Stomach (tissue), 19 donors: ENCODE measurements at places on chromosomes 6 and 20.

DNA sequence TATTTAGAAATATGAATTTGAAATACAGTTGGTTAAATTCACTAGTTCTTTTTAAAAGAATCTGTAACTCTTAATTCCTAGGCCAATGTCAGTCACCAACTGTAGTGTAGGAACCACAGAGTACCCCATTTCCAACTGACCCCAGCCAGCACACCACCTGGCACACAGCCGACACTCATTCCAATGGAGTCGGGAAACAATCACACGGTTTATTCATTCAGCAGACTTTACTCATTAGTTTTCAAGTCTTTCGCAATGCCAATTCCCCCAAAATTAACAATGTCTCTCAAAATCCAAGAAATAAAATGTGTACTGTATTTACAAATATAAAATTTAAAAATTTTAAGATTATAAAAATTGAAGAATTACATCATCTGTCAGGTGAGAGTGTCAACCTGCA lies 13.5 kb downstream of the ARG1 start:
- peaks cover 99% of the 10 kb centered on the region for H3K36me3 ChIP-seq
- no peak overlapping the region for H3K4me3 ChIP-seq
- H3K27ac ChIP-seq = no peak overlapping the region
- no peaks in the 10 kb centered on the region for H3K27me3 ChIP-seq
- DNase-seq = no peak

- no peak overlapping the region for H3K4me3 ChIP-seq
- no peaks in the 10 kb centered on the region for H3K27me3 ChIP-seq
- H3K36me3 ChIP-seq = no peaks in the 10 kb centered on the region
These were observed 97.8 kb upstream of the JAG1 start for GRCh38 chr20:10771435-10772140.

- H3K36me3 ChIP-seq = peaks cover 39% of the 10 kb centered on the region
- H3K27me3 ChIP-seq = no peaks in the 10 kb centered on the region
- peak overlapping the region; percentile 7 for H3K27ac ChIP-seq
- H3K4me3 ChIP-seq = no peak overlapping the region
- DNase-seq = no peak
These were observed 185 bp upstream of the TNFRSF6B start for GRCh38 chr20:63696306-63696627.

DNA sequence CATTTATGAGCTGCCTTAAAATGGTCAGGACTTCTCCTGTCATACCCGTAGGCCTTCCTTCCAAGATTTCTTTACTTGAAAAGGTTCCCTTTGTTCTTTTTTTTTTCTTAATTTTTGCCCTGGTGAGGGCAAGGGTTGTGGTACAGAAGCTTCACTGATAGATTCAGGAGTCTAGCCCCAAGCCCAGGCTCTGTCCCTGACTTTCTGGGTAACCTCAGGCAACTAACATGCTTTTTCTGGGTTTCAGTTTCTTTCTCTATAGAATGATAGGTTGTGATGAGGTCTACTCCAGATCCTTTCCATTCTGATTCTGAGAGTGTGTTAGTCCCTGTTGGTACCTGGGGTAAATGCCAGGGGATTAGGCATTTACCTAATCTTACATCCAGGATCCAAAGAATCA lies 21.2 kb downstream of the SNPH start:
- no peak for DNase-seq
- no peak overlapping the region for H3K4me3 ChIP-seq

DNA sequence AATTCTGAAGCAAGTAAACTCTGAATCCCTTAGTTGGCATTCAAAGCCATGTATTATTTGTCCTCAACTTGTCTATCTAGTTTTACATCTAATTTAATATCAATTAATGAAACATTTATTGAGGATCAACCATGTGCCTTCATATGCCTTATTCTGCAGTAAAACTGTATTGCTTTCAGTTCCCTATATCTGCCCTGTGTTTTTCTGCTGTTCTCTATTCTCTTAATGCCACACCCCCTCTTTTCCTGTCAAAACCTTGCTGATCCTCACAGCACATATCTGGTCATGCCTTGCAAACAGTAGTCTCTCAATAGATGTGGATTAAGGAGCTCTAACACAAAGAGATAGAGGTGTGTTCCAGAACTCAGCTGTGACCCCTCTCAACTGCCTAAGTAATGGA lies 2.0 kb downstream of the FIG4 start:
- no peak for DNase-seq
- no peak overlapping the region for H3K27ac ChIP-seq
- H3K4me3 ChIP-seq = no peak overlapping the region
- H3K27me3 ChIP-seq = no peaks in the 10 kb centered on the region
- H3K36me3 ChIP-seq = no peaks in the 10 kb centered on the region
- H3K4me1 ChIP-seq = peaks cover 35% of the 10 kb centered on the region

GRCh38 chr6:51477711-51478311 lies 609.6 kb downstream of the PKHD1 start:
- H3K27ac ChIP-seq = no peak overlapping the region
- DNase-seq = no peak
- no peaks in the 10 kb centered on the region for H3K27me3 ChIP-seq
- H3K4me3 ChIP-seq = no peak overlapping the region

- peak overlapping the region; percentile 82 for H3K27ac ChIP-seq
- H3K4me3 ChIP-seq = no peak overlapping the region
- no peaks in the 10 kb centered on the region for H3K4me1 ChIP-seq
- DNase-seq = no peak
- H3K27me3 ChIP-seq = no peaks in the 10 kb centered on the region
- no peaks in the 10 kb centered on the region for H3K36me3 ChIP-seq
These were observed 83.1 kb downstream of the CAP2 start for GRCh38 chr6:17476511-17476910.

GRCh38 chr6:157789861-157790260 lies 33.2 kb upstream of the SNX9 start:
- no peak for DNase-seq
- no peak overlapping the region for H3K27ac ChIP-seq
- H3K36me3 ChIP-seq = no peaks in the 10 kb centered on the region
- no peaks in the 10 kb centered on the region for H3K4me1 ChIP-seq
- no peaks in the 10 kb centered on the region for H3K27me3 ChIP-seq

- H3K27ac ChIP-seq = peak overlapping the region; percentile 33
- no peaks in the 10 kb centered on the region for H3K36me3 ChIP-seq
- DNase-seq = no peak
- no peak overlapping the region for H3K4me3 ChIP-seq
These were observed 39.2 kb upstream of the NHSL1 start for GRCh38 chr6:138538390-138539031.

- no peaks in the 10 kb centered on the region for H3K36me3 ChIP-seq
- no peak overlapping the region for H3K4me3 ChIP-seq
- H3K27ac ChIP-seq = no peak overlapping the region
- peaks cover 4% of the 10 kb centered on the region for H3K4me1 ChIP-seq
- DNase-seq = no peak
These were observed 18.8 kb downstream of the EYA2 start for GRCh38 chr20:46913329-46914044.

DNA sequence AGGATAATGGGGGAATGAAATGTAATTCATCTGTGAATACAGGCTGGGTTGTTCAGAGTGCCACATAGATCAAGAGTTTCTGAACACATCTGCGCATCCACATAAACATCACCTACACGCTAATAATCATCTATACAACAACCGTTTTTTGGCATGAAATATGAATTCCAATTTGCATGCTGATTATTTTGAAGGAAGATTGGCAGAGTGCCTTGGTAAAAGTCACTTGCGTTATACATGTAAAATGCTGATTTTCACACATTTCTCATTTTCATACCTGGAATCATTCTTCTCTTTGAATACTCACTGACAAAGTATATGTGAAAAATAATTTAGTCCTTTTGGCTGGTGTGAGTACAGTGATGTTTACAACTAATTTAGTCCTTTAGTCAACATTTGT lies 17.7 kb downstream of the COL9A1 start:
- no peaks in the 10 kb centered on the region for H3K36me3 ChIP-seq
- H3K27ac ChIP-seq = no peak overlapping the region
- H3K27me3 ChIP-seq = no peaks in the 10 kb centered on the region
- H3K4me1 ChIP-seq = peaks cover 25% of the 10 kb centered on the region

DNA sequence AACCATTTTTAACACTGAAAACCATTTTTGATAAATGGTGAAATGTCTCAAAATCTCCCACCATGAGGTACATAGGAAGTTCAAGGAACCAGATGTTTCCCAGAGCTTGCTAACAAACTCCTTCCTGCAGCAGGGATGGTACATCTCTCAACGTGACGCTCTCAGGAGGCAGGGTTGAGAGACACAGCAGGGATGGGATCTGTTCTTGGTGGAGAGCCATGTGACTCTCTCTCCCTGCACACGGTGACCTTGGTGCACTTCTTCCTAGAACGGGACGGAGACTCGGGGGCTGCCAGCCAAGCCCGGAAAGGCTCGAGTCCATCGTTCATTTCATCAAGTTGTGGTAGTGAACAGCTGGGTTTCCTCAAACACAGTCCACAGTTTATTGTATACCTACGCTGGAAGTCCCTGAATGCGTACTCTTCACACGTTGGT lies 94.2 kb downstream of the FAM50B start:
- H3K4me3 ChIP-seq = no peak overlapping the region
- H3K27me3 ChIP-seq = no peaks in the 10 kb centered on the region
- no peaks in the 10 kb centered on the region for H3K4me1 ChIP-seq
- H3K36me3 ChIP-seq = no peaks in the 10 kb centered on the region
- DNase-seq = no peak
- H3K27ac ChIP-seq = no peak overlapping the region

DNA sequence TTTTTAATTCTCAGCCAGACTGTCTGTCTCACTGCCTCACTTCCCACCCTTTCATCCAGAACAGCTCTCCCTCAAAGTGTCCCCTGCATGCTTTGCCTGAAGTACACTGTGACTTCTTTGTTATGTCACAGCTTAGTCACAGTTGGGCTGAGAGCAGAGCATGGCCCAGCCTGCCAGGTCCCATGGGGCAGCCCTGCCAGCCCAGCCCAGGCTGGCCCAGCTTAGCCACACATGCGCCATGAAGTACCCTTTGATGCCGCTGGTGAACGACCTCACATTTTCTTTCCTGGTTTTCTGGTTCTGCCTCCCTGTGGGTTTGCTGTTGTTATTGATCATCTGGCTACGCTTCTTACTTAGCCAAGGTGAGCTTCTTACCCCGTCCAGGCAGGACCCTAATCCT lies at the start of gene ADIG:
Gene ADIG, plus strand, starts transcription at position 185 of the 400 bp plus-strand sequence. Its CDS starts 54 bp downstream, at position 239.
- peaks cover 23% of the 10 kb centered on the region for H3K36me3 ChIP-seq
- H3K27me3 ChIP-seq = peaks cover 22% of the 10 kb centered on the region
- H3K4me1 ChIP-seq = no peaks in the 10 kb centered on the region
- H3K27ac ChIP-seq = no peak within 1 kb of the TSS

DNA sequence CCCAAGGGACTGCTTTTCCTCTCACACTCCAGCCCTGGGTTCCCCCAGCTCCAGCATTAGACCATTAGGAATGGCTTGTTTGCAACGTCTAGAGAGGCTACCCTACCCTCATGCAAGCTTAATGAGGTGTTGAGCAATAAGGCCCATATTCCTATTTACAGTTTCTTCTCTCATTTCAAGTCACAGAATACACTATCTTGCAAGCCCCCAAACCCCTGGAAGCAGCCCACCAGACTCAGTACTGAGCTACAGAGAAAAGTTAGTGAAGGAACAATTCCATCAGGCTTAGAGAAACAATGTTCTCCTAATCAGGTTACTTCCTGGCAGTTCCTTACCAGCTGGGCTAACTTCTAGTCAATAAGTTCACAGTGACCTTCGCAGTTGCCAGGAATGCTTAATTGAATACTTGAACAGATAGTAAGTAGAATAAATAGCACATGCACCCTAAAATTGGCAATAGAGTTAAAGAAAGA lies 606.5 kb upstream of the NOX3 start:
- H3K4me3 ChIP-seq = no peak overlapping the region
- H3K4me1 ChIP-seq = no peaks in the 10 kb centered on the region
- H3K27ac ChIP-seq = no peak overlapping the region
- no peak for DNase-seq
- no peaks in the 10 kb centered on the region for H3K36me3 ChIP-seq

DNA sequence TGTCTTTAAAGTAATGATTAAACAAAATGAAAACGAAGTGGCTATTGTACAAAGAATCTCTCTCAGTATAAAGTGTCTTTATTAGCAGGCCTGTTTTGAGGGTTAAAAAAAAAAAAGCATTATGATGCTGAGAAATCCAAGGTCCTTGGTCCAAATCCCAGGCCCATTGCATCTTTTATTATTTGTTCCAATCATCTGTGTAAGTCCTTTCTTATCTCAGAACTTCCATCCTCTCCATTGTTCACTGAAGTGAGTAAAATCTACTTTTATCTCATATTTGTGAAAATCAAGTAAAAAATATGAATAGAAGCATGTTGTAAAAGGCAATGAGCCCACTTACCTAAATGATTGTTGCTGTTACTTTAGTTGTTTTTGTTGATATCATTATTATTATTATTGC lies 499.1 kb upstream of the JAG1 start:
- no peak overlapping the region for H3K27ac ChIP-seq
- no peak for DNase-seq
- H3K27me3 ChIP-seq = no peaks in the 10 kb centered on the region
- H3K4me3 ChIP-seq = no peak overlapping the region

DNA sequence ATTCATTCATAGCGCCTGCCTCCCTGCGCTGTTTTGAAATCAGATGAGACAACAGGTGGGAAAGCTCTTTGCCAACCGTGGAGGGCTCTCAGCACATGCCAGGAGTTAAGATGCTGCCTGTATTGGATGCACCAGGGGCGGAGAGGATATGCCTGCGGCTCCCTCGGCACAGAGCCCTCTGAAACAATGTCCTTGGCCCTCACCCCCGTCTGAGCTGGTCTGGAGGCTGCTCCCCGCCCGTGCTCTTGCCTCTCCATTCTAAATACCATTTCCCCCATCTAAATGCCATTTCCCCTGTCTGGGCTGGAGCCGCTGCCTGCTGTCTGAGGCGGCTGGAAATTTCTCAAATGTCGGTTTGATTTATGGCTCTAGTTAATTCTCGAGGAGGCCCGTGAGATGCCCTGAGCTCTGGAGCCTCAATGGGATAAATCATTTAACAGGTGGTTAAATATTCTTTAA lies 50.8 kb upstream of the MLN start:
- no peaks in the 10 kb centered on the region for H3K36me3 ChIP-seq
- H3K27ac ChIP-seq = no peak overlapping the region
- H3K27me3 ChIP-seq = no peaks in the 10 kb centered on the region
- no peak overlapping the region for H3K4me3 ChIP-seq
- peaks cover 20% of the 10 kb centered on the region for H3K4me1 ChIP-seq

DNA sequence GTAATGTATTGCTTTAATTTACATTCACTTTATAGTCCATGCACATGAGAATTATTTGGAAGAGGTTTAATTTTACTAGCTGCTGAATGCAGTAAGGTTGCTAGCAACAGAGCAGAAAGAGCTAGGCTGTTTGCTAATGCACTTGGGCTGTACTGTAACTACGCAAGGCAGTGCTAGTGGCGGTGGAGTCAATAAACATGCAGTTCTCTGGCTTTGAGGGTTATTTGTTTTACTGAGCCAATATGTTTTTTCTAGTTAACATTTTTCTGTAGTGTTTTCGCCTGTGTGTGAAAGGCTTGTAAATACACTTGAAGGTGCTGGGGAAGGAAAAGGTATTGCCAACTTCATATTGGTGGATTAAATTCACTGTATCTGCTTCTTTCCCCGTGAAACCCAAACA lies 112.8 kb downstream of the BTBD3 start:
- no peaks in the 10 kb centered on the region for H3K27me3 ChIP-seq
- no peaks in the 10 kb centered on the region for H3K4me1 ChIP-seq
- DNase-seq = peak; percentile 69
- H3K4me3 ChIP-seq = no peak overlapping the region

GRCh38 chr20:58028123-58028522 lies 200.3 kb downstream of the ANKRD60 start:
- no peak for DNase-seq
- H3K27ac ChIP-seq = no peak overlapping the region
- no peak overlapping the region for H3K4me3 ChIP-seq
- no peaks in the 10 kb centered on the region for H3K27me3 ChIP-seq
- H3K4me1 ChIP-seq = no peaks in the 10 kb centered on the region
- no peaks in the 10 kb centered on the region for H3K36me3 ChIP-seq

- H3K4me3 ChIP-seq = no peak overlapping the region
- no peak for DNase-seq
- no peak overlapping the region for H3K27ac ChIP-seq
- no peaks in the 10 kb centered on the region for H3K27me3 ChIP-seq
These were observed 140.0 kb upstream of the RNF217 start for GRCh38 chr6:124822204-124822613.
